ENCODE measurements at places on chromosomes 6 and 20.

GRCh38 chr20:53926428-53927028 is 143.9 kb downstream of the BCAS1 start:
- peak; percentile 91 for DNase-seq

GRCh38 chr6:25263657-25264056 is 15.5 kb upstream of the CARMIL1 start:
- peak; percentile 95 for DNase-seq

- peak; percentile 63 for DNase-seq
Measured at GRCh38 chr6:111478749-111479148, 4.3 kb downstream of the REV3L start.

GRCh38 chr20:11702721-11703518 is 214.8 kb upstream of the BTBD3 start:
- no peak for DNase-seq

DNA sequence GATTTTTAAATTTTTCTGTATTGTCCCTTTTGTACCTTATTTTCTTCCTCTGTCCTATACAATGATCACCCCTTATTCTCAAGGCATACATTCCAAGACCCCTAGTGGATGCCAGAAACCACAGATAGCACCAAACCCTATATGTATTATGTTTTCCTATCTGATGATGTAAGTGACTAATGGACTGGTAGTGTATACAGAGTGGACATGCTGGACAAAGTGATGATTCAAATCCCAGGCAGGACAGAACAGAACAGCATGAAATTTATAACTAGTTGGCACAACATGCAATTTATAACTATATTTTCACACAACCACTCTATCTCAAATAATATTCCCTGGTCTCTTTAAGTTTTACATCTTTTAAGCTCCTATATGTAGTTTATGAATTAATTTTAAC is 205.6 kb upstream of the FLRT3 start:
- DNase-seq: peak; percentile 15
